Endothelial cell of umbilical vein (primary cell): ENCODE measurements at places on chromosomes 7 and 10.

- peaks cover 3% of the 10 kb centered on the region for H3K27me3 ChIP-seq
- no peak overlapping the region for H3K27ac ChIP-seq
- H3K36me3 ChIP-seq, result no peaks in the 10 kb centered on the region
- no peak for DNase-seq
- no peak overlapping the region for H3K4me3 ChIP-seq
Observed at GRCh38 chr7:53531-53930, 138.8 kb upstream of the FAM20C start.

GRCh38 chr10:103193820-103194529 is 903 bp upstream of the NT5C2 start:
- no peaks in the 10 kb centered on the region for H3K36me3 ChIP-seq
- no peak overlapping the region for H3K27ac ChIP-seq
- no peak overlapping the region for H3K4me3 ChIP-seq
- no peak for DNase-seq
- no peaks in the 10 kb centered on the region for H3K27me3 ChIP-seq

- no peaks in the 10 kb centered on the region for H3K36me3 ChIP-seq
- DNase-seq, result peak; percentile 57
- H3K4me1 ChIP-seq, result no peaks in the 10 kb centered on the region
- H3K4me3 ChIP-seq, result no peak overlapping the region
Observed at GRCh38 chr7:94276795-94277194, 117.9 kb upstream of the COL1A2 start.

DNA sequence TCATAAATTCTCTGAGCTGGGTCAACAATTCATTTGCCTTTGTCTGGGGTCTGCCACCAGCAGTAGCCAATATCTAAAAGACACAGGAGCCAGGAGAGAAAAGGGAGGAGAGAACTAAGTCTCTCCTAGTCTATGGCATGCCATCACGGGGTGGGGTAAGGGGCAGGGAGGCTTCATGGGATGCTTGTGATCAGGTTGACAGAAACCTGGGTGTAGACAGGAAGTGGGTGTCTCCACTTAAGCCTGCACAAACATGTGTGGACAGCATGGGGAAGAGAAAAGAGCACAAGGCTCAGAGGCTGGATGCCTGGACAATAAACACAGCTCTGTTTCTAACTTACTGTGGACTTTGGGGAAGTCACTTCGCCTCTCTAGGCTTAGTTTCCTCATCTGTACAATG is 11.5 kb upstream of the C10orf53 start:
- DNase-seq, result no peak
- peaks cover 2% of the 10 kb centered on the region for H3K27me3 ChIP-seq
- no peak overlapping the region for H3K4me3 ChIP-seq
- H3K4me1 ChIP-seq, result no peaks in the 10 kb centered on the region

GRCh38 chr10:53852450-53853175 is 948.4 kb downstream of the PCDH15 start:
- no peak for DNase-seq
- no peaks in the 10 kb centered on the region for H3K4me1 ChIP-seq
- H3K4me3 ChIP-seq, result no peak overlapping the region
- H3K27ac ChIP-seq, result no peak overlapping the region

DNA sequence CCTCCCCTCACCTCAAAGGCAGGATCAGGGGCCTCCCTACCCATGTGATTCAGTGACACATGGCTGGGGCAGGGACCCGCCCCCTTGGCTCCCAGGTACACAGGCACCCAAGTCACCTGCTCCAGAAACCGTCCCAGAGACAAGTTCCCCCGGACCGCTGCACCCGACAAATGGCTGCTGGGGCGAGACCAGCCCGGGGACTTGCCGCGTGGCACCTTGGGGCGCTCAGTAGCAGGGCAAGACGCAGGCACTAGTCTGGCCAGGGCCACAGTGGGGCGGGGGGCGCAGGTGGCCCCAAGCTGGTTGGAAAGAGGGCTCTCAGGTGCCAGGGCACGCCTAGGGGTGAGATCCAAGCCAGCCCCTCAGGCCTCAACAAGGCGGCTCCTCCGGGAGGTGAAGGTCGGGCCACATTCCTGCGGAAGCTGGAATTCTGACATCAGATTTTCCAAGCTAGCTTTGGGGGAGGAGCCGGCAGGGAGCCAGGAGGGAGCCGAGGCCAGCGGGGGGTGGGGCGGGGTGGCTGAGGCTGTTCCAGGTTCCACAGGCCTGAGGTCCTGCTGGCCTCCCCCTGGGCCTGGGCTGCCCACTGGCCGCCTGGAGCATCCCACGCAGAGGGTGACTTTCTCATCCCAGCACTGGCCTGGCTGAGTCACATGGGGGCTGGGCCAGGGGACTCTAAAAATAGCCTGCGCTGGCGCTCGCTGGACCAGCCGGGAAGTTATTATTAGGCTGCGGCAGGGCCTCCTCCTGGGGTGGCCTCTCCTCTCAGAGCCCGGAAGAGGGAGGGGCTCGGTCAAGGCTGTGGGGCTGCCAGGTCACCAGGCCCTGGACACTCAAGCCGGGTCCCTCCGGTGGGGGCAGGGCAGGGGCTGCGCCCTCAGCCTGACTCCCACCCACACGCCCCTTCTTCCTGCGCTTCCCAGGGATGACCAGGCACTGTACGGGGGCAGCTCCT is 20.5 kb upstream of the INPP5A start:
- H3K36me3 ChIP-seq, result no peaks in the 10 kb centered on the region
- peaks cover 11% of the 10 kb centered on the region for H3K4me1 ChIP-seq
- DNase-seq, result peak; percentile 71
- no peaks in the 10 kb centered on the region for H3K27me3 ChIP-seq
- H3K4me3 ChIP-seq, result no peak overlapping the region

GRCh38 chr10:102281102-102281487 is 35.8 kb downstream of the GBF1 start:
- peak overlapping the region; percentile 40 for H3K27ac ChIP-seq
- H3K27me3 ChIP-seq, result no peaks in the 10 kb centered on the region
- no peaks in the 10 kb centered on the region for H3K36me3 ChIP-seq
- DNase-seq, result no peak
- H3K4me1 ChIP-seq, result peaks cover 22% of the 10 kb centered on the region

DNA sequence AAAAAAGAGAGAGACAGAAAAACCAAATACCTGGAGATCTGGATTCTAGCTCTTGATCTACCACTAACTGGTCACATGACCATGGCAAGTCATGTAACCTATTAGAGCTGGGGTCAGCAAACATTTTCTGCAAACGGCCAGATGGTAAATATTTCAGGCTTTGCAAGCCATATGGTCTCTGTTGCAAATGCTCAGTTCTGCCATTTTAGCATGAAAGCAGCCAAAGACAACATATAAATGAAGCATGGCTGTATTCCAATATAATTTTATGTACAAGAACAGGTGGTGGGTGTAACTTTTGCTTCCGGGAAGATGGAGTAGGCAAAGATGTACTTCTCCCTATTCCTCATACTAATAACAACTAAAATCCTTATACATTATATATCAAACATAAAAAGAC is 6.7 kb downstream of the FRA10AC1 start:
- no peaks in the 10 kb centered on the region for H3K4me1 ChIP-seq
- no peaks in the 10 kb centered on the region for H3K27me3 ChIP-seq
- DNase-seq, result no peak
- no peak overlapping the region for H3K4me3 ChIP-seq
- peaks cover 7% of the 10 kb centered on the region for H3K36me3 ChIP-seq

DNA sequence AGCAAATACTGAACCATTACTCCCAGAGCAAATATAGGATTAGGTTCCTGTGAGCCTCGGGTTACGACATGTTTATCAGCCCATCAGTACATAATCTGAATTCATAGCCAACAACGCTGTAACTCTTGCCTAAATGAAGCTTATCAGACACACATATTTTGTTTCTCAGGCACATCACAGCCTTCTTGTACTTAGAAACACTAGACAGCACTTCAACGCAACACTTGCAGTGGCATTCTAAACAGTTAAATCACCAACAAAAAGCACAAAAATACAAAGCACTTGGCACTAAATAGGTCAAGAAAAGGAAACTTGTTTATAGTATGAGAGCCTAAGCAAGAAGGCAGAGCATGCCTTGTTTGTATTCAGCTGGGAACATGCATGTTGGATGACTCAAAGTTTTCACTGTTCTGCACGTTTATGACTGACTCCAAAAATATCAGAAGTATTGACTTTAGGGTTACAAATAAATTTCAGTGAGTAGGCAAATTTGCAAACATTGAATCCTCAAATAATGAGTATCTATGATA is 75.0 kb downstream of the VPS50 start:
- H3K27ac ChIP-seq, result no peak overlapping the region
- H3K4me1 ChIP-seq, result no peaks in the 10 kb centered on the region
- no peaks in the 10 kb centered on the region for H3K36me3 ChIP-seq
- H3K4me3 ChIP-seq, result no peak overlapping the region
- DNase-seq, result no peak

DNA sequence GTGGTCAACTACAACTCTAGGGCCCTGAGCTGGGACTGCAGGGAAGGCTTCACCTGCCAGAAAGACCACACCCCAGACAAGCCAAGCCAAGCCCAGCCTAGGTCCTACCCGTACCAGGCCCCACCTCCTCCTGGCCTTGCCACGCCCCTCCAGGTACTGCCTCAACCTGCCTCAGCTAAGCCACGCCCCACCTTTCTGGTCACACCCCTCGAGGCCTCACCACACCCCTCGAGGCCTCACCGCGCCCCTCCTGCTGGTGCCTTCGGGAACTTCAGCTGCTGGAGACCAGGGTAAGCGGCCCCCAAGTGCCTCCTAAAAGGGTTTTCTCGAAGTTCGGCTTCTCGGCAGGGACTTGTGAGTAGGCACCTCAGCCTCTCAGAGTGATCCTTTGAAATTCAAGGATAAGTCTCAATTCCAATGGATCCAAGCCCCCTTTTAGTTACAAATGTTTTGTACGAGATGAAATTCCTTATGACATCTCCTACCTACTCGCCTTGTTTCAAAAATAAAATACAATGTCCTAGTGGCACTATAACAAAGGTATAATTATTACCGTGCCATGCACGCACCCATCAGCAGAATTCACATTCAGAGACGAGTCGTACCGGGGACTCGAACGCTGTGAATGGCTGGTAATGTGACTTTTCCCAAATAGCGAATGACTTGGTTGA is 171.2 kb downstream of the ARHGAP21 start:
- H3K36me3 ChIP-seq, result no peaks in the 10 kb centered on the region
- H3K4me3 ChIP-seq, result no peak overlapping the region
- H3K27ac ChIP-seq, result no peak overlapping the region
- H3K4me1 ChIP-seq, result peaks cover 2% of the 10 kb centered on the region
- no peaks in the 10 kb centered on the region for H3K27me3 ChIP-seq
